Activated T-cell treated with anti-CD3 and anti-CD28 coated beads for 1 hour (primary cell): ENCODE measurements at places on chromosomes 5 and 9.
A peak's percentile ranks its signal among the peaks of the same experiment; 100 is the strongest.

DNA sequence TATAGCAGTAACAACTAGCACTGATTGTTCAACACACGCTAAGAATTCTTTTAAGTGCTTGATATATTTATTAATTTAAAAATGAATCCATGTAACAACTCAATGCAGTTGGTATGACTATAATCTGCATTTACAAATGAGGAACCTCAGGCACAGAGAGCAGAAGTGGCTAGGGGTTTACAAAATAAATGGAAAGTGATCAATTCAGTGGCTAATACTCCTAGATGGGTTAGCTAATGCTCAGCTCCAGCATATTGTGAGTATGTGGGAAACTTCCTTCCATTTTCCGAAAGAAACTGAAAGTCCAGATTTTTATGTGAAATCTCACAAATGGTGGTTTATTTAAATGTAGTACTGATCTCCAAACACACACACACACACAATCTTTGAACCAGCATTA lies 128.0 kb downstream of the RFX3 start:
- DNase-seq, result no peak

DNA sequence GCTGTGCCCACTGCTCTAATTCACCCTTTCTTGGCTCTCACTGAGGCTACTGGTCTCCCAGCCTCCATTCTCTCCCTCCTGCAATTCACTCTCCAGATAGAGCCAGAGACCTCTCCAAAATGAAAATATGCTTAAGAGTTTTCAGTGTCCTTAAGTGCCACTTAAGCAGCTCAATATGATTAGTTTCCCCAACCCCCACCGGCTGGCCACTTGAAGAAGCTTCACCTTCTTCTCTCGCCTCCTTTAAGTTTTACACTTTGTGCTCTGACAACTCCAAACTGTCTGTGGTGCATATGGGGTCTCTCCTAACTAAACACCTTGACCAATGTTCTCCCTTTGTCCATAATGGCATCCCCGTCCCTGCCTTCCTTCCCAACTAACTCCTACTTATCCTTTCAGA lies 53.4 kb downstream of the CDK5RAP2 start:
- no peak for DNase-seq

- DNase-seq, result no peak
Observed at GRCh38 chr5:30846171-30846570, 347.3 kb upstream of the CDH6 start.

DNA sequence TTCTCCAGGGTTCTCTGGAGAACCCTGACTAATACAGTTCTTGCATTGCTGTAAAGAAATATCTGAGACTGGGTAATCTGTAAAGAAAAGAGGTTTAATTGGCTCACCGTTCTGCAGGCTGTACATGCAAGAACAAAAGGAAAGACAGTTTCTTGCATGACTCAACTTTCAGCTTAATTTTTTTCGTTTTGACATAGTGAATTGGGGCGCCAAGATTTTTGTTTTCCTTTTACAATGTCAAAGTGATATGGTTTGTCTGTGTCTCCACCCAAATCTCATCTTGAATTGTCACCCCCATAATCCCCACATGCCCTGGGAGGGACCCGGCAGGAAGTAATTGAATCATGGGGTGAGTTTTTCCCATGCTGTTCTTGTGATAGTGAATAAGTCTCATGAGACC lies 11.8 kb upstream of the CRHBP start:
- no peak for DNase-seq

- peak; percentile 29 for DNase-seq
Observed at GRCh38 chr5:143008809-143009521, 238.8 kb downstream of the ARHGAP26 start.

DNA sequence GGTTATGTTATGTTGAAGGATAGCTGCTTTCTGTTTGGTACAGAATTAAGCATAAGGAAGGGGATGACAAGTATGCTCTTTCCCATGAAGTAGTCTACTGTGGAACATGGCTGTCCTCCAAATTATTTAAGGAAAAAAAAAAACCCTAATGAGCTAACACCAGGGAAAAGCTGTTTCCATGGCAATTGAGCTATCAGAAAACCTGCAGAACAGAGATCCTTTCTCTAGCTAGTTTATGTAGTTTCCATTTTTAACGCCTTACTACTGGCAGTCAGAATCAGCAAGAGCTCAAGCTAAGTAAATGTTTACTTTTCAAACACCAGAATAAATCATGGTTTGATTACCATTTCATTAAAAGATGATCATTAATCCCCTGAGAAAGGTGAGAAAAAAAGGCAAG lies 287.4 kb upstream of the TARS1 start:
- no peak for DNase-seq

DNA sequence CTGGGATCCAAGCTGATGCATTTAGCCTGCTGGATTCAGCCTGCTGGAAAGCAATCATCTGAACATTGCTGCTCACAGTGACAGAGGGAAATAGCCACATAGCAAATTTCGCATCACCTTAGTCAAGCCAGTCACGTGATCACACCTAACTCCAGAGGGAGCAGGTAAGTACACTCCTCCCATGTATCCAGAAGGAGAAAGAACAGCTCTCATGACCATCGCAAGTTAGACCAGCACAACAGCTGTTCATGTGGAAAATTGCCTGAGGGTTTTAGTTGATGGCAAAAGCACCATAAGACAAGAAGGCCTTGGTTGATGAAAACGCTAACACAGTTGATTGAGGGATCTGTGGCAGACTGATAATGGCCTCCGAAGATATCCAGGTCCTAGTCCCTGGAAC lies 34.2 kb upstream of the MYO10 start:
- no peak for DNase-seq

- no peak for DNase-seq
Observed at GRCh38 chr9:14260101-14260500, 53.8 kb downstream of the NFIB start.

- DNase-seq, result no peak
Observed at GRCh38 chr9:121958530-121958929, 134.6 kb downstream of the TTLL11 start.

DNA sequence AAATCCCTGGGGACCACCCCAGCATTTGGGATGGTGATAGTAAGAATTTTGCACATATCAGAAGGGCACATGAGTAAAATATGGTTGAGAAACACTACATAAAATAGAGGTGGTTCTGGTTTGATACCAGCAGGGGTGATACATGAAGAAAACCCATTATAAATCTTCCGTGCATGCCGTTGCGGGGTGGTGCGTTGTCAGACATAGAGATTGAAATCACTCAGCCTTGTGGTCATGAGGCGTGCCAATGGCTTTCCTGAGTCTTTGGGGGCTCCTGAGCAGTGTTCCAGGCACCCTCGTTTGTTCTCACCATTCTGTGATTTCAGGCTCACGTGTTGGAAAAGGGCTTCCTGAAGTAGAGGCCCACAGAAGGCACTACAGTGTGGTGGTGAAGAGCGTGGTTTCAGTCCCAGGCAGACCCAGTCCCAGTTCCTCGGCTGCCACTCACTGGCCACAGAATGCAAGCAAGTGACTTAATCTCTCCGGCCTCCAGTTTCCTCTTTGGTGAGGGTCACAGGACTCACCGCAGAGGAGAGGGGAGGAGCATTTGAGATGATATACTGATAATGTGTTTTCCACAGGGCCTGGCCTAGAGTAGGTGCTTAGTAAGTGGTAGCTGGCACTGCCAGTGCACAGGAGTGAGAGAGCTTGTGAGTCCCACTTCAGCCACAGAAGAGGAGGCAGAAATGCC lies 20.5 kb upstream of the GLRX start:
- peak; percentile 49 for DNase-seq

DNA sequence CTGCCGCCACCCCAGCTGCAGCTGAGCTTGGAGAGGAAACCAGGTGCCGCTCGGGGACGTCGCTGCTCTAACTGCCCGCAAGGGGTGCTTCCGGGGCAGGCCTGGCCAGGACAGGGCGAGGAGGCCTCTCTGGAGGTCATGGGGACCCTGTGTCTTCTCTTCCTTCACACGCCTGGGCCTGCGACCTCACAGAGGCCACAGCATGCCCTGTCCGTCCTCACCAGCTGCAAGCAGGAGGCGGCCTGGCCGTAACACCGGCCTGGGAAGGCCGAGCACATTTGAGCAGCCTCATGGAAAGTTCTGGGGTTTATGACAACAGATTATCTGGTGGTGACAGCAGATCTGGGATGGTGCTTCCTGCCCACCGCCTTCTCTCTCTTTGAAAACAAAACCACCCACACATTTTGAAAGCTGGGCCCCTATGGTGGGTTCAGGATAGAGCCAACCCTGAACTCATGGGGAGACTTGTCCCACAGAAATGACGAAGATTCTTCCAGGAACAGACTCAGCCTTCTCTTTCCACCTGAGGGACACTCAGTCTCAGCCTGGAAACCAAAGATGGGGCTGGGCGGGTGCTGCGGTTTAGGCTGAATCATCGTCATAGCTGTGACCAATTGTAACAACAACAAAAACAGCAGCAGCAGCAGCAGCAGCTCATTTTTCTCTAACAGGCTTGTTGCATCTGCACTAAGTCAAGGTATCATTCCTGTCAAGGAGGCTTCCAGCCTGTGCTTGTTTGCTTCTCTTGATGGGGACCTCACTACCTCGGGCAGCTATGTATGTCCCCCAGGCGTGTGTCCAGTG lies 99.6 kb upstream of the RAPGEF1 start:
- peak; percentile 6 for DNase-seq

DNA sequence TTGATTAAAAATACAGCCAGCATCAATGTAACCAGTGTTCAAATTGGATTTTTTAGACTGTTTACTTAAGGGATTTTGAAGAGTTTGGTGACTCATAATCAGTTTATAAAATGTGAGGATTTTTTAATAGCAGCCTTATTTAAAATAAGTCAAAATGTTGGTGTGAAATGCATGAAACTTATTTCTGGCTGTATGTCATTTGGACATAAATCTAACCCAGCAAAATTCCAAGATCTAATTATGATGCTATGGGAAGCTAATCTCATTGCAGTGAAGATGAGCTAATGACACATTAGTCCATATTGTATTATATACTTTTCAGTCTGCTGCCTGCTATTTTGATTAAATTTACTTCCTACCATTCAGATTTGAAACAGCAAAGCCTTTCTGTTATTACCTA lies 140.3 kb downstream of the AOPEP start:
- no peak for DNase-seq

DNA sequence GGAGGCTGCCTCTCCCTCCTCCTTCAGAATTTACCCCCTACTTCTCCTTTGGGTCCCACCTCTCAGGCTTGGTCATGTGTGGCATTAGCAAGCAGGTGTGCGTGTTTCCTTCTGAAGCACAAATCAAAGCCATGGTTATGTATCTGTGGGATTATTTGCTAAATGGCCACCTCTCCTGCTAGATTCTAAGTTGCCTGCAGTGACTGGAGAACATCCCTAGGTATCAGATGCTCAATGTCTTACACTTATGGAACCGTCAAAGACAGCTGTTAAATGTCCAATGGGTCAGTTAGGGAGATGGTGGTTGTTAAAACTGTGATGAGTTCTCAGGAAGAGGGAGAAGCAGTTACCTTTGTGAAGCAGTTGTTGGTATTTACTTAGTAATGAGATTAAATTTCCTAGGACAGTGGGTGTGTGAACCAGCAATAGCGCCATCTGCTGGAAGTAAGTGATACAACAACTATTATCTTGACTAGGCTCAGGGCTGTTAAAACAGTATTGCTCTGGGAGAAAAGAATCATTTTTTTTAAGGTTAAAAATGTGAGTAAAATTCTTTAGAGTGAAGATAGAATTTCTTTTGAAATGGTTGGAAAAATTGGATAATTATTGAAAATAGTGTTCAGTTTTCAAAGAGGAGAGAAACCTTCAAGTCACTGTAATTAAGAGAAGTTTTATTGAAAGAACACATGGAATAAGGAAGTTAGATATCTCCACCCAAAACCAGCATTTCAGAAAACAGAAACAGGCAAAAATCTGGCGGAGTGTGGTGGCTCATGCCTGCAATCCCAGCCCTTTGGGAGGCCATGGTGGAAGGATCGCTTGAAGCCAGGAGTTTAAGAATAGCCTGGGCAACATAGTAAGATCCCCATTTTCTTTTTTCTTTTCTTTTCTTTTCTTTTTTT lies 71.3 kb downstream of the TMC1 start:
- no peak for DNase-seq

- no peak for DNase-seq
Observed at GRCh38 chr5:72785801-72786200, 30.7 kb upstream of the TNPO1 start.

DNA sequence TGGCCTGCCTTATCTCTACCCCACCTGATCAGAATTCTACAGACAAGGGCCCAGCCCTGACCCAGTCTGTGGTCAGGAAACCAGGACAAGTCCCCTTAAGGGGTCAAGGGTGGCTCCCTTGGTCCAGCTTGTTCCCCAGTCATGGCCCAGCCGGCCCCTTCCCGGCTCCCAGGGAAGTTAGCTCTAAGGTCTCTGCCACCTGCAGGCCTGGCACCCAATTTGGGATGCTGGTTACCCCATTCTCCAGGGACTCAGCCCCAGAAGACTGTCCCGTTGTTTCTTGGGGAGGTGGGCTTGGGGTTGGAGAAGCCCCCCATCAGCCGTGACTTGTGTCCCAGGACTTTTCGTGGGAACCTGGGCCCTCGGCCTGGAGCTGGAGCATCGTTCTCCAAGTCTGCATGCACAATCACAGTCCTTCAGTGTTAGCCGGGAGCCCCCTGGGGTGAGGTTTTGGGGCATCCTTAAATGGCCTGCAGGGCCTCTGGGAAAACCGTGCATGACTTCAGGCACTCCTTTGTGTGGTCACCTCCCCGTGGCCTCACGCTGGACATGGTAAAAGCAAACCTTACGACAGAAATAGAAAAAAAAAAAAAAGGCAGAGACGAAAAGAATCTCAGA lies 150.8 kb upstream of the PHYKPL start:
- DNase-seq, result no peak

GRCh38 chr9:78030553-78031443 lies 813 bp downstream of the GNAQ start:
- peak; percentile 56 for DNase-seq

- no peak for DNase-seq
Observed at GRCh38 chr5:109045710-109046109, 298.0 kb downstream of the FER start.

DNA sequence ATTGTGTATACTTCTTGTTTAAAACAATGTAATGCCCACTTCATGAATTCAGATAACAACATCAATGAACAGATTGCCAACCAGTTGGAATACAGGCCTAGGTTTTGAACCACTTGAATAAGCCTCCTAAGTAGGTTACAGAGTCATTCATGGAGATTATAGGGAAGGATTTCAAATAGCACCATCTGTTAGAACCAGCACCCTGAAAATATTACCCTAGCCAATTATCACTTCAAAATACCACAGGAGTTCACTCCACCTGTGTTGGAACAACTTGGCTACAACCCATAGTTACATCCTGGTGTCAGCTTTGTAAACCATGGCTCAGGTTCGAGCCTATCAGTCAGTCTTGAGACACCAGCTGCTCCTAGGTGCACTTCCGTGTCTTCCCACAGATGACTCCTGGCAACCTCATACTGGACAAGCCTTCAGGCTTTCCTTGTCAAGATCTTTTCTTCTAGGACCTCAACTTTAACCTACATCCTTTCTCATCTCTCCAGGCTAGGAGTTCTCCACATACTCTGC lies 350.0 kb downstream of the DEPDC1B start:
- no peak for DNase-seq

- no peak for DNase-seq
Observed at GRCh38 chr5:124730381-124730780, 16.1 kb downstream of the ZNF608 start.
